ENCODE measurements at places on chromosomes 5 and 9. TPM values are rescaled to one million over a fixed set of nuclear protein-coding genes. Genes with fewer than 3 reads are reported as not detected.

DNA sequence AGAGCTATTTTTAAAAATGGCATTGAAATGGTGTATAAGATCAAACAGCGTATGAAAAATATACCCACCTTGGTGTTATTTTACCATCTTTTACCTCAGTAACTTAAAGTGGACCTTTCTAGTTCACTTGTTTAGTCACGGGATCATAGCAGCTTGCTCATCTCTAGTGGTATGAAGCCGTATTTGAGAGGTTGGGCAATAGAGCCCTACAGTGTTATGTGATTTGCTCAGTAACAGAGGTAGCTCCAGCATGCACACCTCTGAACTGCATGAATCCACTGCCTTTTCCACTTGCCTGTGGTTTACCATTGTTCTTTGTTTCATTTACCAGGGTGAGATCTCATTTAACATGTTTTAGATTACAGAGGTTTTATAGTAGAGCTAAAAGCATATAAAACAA lies 134.4 kb downstream of the ATG10 start:
- DNase-seq: no peak

The BSPRY gene
- 0.19 TPM for total RNA-seq

The HCN1 gene
- total RNA-seq: not detected

DNA sequence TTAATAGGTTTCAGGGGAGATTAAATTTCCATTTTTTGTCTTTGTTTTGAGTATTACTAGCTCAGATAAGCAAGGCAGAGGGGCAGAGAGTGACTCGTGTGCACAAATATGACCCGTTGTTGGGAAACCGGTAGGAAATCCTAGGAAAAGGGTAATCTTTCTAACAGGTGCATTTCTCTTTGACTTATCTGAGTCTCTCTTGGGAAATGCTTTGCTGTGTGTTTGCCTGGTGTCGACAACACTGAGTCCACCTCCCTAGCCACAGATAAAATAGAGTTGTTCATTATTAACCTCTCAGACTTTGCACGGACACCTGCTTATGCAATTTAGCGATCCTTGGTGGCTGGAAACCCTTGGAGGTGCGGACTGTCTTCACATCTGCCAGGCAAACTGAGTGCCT lies 164.2 kb downstream of the FGF1 start:
- no peak for DNase-seq

DNA sequence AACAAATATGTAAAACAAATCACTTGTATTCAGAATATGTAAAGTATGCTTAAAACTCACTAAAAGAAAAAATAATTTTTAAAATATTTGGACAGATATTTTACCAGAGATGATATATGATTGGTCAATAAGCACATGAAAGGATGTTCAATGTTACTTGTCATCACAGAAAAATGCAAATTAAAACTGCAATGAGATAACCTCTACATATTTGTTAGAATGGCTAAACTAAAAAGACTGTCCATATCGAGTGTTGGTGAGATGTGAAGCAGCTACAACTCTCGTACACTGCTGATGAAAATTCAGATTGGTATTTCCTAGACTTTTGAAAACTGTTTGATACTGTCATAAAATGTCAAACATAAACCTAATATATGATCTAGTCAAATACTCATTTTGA lies 685.1 kb downstream of the DTWD2 start:
- no peak for DNase-seq

DNA sequence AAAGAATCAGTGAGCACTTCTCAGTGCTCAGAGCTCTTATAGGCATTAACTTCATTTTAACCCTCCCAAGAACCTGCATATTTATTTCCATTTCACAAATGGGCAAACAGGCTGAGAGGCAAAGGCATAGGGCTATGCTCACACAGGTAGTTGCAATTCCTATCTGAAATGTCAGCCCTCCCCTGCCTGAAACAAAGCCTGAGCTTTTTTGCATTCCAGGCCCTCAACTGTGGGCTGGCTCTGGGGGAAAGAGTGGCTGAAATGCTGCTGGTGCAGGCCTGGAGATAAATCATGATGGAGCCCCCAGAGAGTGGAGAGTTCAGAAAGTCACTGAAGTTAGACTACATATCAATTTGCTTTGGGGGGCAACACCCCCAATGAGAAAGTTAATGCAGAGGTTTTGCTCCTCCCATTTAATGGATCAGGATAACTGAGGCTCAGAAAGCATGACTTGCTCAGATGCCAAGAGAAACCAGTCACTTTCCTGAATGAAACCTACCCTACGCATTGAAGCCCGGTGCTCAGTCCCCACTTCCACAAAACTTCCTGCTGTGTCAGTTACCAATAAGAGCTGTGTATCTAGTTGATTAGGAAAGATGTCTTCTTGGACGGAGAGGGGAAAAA lies 5.6 kb downstream of the DRD1 start:
- no peak for DNase-seq

The SLC27A6 gene
- total RNA-seq: not detected

- DNase-seq: no peak
These were observed 38.4 kb downstream of the PRKACG start for GRCh38 chr9:68975365-68976043.

DNA sequence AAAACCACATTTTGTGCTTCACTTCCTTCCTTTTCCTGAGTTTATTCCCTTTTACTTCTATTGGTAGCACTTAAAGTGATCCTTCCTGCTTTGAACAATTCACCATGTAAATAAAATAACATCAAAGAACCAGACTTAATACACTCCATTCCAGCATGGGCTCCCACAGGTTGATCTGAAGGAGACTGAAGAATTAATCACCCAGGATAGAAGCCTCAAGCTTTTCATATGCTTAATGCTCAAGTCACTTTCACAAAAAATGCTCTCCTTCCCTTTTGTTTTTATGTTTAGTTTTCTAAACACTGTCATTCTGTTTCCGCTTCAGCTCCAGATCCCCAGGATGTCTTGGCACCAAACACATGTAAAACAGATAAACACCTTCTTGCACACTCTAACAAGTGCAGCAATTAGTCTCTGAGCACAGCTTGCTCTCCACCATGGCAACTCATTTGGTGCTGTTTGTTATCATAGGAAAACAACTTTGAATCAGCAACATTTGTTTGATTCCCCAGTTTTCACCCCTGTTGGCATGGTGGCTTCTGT lies 37.0 kb downstream of the DMRTA1 start:
- no peak for DNase-seq

GRCh38 chr9:136091582-136092352 lies 3.3 kb downstream of the NACC2 start:
- DNase-seq: no peak

- DNase-seq: no peak
These were observed 1.4 kb downstream of the IRF1 start for GRCh38 chr5:132489051-132489770.

The TTF1 gene
- 7.9 TPM for total RNA-seq

DNA sequence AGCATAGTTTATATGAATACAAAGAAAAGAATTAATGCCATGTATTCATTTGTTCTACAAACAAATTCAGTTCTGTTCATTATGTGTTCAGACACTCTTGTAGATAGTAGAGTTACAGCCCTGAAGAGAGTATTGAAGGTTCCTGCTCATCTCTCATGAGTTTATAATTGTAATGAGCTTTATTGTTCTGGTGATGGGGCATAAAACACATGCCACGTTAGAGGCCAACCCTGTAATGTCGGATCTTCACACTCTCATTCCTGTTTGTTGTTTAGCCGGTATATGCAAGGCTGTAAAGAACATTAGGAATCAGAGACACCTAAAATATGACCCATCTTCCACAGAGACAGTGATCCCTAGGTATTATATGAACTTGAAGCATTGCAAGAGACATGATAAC lies 214.5 kb downstream of the VPS13A start:
- no peak for DNase-seq

- no peak for DNase-seq
These were observed 6.9 kb downstream of the FGD3 start for GRCh38 chr9:92954049-92954861.

The SIGMAR1 gene
- 73.3 TPM for total RNA-seq

The LHX3 gene
- not detected for total RNA-seq

GRCh38 chr9:113875459-113876150 lies 504 bp upstream of the ZNF618 start:
- no peak for DNase-seq

GRCh38 chr9:116750510-116750909 lies 63.4 kb downstream of the TRIM32 start:
- DNase-seq: no peak

DNA sequence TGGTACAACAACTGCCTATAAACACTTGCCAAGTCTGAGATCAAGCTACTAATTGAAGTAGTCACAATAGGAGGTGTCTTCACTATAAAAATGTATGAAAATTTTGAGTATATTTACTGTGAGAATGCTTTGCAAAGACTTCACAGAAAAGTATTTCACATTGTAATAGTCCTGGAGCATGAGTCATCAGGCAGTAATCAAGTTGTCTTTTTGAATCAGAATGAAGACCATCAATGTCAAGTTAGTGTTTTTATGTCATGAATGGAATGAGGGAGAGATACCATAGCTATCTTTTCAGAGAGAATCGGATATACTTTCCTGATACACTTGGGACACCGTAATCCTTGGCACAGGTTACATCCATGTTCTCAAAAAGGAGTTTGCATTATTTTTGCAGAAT lies 466.9 kb upstream of the ARRDC3 start:
- DNase-seq: no peak

The ASPN gene
- 17.7 TPM for total RNA-seq

The AHRR gene
- 0.25 TPM for total RNA-seq

DNA sequence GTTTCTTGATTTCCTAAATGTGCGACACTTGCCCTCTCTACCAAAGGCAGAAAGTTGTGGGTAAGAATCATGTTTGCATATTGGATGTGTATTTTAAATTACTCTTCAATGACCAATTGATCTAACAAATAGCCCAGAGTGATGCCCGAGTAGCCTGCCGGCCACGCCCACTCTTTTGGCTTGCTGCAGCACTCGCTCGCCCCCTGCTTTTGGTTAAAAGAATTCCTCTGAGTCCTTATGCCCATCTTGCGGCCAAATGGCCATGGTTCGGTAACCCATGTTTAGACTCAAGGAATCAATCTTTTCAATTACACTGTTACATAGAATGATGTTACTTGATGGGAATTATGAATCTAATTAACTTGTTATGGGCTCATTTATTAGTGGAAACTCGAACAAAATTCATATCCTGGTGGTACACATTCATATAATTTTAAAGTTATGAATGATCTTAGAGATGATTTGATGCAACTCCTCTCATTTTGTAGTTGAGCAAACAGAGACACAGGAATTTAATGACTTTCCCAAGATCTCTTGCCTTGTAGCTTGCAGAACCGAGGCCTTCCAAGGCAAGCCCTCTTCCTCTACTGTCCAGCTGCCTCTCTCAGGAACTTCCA lies 36.5 kb downstream of the PPIC start:
- no peak for DNase-seq

GRCh38 chr5:96790961-96791504 lies 16.7 kb downstream of the ERAP1 start:
- DNase-seq: no peak

DNA sequence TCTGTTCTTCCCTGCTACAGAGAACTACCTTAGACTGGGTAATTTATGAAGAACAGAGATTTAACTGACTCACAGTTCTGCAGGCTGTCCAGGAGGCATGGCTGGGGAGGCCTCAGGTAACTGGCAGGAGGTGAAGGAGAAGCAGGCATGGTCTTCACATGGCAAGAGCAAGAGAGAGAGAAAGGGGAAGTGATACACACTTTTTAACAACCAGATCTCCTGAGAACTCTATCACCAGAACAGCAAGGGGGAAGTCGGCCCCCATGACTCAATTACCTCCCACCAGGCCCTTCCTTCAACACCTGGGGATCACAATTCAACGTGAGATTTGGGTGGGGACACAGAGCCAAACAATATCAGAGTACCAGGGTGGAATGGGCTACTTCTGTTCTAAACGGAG lies 766.8 kb downstream of the TLE1 start:
- DNase-seq: no peak

The FOXD4 gene
- 0.46 TPM for total RNA-seq

DNA sequence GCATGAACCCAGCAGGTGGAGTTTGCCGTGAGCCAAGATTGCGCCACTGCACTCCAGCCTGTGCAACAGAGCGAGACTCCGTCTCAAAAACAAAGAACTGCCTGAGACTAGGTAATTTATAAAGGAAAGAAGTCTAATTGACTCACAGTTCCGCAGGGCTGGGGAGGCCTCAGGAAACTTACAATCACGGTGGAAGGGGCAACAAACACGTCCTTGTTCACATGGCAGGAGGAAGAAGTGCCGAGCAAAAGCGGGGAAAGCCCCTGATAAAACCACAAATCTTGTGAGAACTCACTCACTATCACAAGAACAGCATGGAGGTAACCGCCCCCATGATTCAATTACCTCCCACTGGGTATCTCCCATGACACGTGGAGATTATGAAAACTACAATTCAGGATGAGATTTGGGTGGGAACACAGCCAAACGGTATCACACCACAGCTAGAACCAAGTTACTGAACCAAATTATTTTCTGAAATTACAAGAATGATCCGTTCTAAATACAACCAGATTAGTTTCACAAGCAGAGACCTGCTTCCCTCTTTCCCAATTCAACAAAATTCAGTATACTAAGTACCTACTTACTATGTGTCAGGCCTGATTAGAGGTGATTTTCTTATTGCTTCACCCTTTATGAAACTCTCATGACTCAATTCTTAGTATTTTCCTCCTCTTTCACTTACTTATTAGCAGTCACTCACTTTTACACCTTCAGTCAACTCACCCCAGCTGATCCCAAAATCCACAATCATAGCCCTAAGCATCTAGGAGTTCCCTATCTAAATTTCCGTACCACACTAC lies 8.4 kb downstream of the UBTD2 start:
- DNase-seq: no peak

GRCh38 chr5:74767579-74767913 lies 497 bp downstream of the NSA2 start:
- no peak for DNase-seq

DNA sequence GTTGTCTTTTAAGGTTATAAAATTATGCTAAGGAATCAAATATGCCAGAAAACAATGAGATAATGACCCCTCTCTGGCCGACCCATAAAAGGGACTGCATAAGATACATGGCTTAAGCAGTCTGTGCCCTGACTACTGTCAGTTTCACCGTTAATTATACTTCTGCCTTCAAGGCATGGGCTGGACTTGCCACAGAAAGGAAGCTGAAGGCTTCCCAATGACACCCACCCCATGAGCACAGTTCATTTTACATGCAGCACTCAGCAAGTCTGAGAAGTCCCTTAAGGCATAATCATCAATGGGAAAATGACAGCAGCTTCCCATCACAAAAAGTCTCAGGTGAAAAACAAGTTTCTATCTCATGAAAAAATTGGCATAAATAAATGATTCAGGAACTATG lies 175.6 kb downstream of the GLIS3 start:
- no peak for DNase-seq

DNA sequence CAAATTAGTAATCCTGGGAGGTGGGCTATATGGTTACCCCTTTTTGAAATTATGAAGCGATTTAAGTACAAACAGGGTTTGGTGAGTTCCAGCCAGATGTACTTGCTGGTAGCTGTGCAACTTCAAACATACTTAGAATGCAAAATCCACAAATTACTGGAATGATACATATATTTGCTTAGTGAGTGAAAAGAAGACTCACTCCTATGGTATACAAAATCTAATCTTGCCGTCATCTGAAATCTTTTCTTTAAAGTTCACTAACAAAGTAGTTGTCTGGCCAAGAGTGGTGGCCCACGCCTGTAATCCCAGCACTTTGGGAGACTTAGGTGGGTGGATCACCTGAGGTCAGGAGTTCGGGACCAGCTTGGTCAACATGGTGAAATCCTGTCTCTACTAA lies 64.9 kb upstream of the TJP2 start:
- no peak for DNase-seq

The FBN2 gene
- total RNA-seq: 3.2 TPM

- no peak for DNase-seq
These were observed 415.8 kb downstream of the ACTL7B start for GRCh38 chr9:108439947-108440346.
